ENCODE measurements at places on chromosomes 1 and 21.

GRCh38 chr1:67846538-67846937, 13.3 kb upstream of the GNG12 start:
- DNase-seq, result no peak

GRCh38 chr1:23613191-23614031, 54.1 kb upstream of the ID3 start:
- DNase-seq, result no peak

GRCh38 chr1:173295995-173296394, 88.9 kb upstream of the TNFSF4 start:
- DNase-seq, result peak; percentile 10

DNA sequence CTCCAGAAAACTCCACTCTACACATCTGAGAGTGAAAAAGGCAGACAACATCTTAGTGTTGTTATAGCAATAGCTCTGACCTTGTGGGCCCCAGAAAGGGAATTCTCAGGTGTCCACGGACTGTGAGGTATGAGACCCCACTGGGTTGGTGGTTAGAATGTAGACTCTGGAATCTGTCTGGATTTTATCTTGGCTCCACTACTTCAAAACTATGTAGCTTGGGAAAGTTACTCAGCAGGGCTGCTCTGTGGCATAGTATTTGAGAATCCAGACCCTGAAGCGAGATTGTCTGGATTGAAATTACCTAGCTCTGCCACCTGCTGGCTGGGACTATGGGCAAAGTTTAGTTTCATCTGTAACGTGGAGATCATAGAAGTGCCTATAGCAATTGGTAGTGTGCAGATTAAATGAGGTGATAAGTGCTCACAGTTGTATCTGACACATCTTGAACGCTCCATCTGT, 25.8 kb downstream of the PRDM2 start:
- DNase-seq, result peak; percentile 54

DNA sequence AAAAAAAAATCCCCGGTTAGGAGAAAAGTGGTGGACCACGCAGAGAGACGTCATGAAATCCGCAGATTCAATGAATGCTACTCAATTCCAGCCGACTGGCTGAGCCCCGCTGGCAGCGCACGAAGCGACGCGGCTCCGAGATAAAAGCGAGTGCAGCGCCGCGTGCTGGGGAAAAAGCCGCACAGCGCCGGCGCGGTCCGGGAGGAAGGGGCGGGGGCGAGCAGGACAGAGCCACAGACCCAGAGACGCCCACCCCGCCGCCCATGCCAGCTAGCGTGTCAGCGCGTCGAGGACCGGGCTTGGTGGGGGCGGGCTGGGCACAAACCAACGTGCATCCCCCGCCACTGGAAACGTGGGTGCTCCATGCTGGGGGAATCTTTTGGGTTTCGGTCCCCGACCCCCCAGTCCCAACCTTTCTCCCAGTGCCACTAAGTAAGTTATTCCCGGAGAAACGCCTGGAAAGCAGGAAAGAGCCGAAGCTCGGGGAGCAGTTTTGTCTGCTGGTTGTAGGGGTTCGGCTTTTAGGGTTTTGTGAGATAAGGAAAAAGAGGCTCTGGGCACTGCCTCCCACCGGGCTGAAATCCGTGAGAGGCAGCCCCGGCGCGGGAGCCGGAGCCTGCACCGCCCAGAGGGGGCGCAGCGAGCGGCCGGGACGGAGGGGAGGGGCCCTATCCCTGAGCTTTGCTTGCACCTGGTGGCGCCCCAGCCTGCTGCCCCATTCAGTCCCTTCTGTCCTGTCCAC, at the start of gene KCNJ6:
KCNJ6 (minus strand) TSS at position 148 of the 742 bp plus-strand sequence. CDS start 75,775 bp downstream, outside the sequence.
- peak; percentile 53 for DNase-seq

GRCh38 chr1:232271991-232272589, 357.8 kb downstream of the SIPA1L2 start:
- DNase-seq, result no peak

- no peak for DNase-seq
These were observed 36.5 kb downstream of the RIPK4 start for GRCh38 chr21:41730367-41730765.

DNA sequence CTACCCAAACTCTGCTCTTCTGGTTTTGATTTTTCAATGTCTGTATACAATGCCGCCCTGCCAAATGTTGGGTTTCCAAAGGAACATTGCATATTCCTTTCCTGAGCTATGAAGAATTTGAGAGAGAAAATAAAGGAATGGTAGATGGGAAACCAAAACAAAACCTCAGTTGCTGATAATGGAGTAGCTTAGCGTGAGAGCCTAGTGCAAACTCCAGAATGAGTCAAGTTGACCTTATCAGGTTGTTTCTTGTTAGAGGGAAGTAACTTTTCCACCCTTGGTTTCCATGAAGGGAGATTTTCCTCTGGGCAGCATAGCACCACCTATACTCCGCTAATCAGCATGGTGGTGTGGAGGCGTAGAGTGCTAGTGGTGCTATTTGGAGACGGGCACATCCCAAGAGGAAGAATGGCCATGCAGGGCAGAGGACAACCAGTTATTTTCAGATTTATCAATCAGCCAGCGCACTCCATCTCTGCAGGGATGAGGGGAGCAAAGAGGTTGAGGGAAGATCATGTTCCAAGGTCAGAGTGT, 51.6 kb downstream of the BACH1 start:
- DNase-seq, result no peak

DNA sequence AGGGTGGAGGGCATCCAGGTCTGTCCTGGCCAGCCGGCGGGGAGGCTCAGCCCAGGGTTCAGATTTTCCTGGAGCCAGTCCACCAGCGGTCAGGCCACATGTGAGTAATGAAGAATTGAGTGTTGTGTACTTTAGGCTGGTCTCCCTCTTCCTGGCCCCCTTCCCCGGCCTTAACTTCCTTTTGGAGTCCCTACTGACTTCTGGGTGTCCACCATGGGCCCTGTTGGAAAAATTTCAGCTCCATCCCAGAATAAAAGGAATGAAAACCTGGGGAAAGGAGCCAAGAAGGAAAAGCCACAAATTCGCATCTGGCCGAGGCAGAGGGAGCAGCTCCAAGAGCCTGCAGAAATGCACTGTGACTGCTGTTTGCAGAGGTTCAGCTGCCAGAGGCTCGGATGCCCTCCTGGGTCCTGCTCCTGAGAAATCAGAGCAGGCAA, 35.5 kb upstream of the HHAT start:
- peak; percentile 18 for DNase-seq

- DNase-seq, result peak; percentile 54
These were observed 44.3 kb upstream of the GTF2B start for GRCh38 chr1:88935522-88936222.

GRCh38 chr1:100921110-100921706, 25.3 kb downstream of the SLC30A7 start:
- DNase-seq, result peak; percentile 56

DNA sequence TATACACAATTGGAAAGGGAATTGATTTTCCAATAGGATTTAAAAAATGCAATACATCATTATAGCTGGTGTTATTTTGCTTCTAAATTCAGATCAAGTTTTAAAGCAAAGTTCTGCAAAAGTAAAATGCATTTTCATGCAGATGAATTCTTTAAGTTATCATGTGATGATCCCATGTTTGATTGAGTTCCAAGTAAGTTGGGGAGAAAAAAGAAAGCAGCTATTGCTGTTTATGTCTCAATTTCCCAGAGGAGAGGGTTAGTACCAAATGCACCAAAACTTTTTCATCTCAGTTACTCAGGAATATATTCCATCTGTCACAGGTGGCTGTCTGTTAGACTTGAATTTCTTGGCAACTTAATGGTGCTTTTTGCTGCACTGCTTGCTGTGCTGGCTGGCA, 29.7 kb downstream of the HSPA13 start:
- no peak for DNase-seq

- no peak for DNase-seq
These were observed 31.3 kb downstream of the KIRREL1 start for GRCh38 chr1:158024737-158025136.

DNA sequence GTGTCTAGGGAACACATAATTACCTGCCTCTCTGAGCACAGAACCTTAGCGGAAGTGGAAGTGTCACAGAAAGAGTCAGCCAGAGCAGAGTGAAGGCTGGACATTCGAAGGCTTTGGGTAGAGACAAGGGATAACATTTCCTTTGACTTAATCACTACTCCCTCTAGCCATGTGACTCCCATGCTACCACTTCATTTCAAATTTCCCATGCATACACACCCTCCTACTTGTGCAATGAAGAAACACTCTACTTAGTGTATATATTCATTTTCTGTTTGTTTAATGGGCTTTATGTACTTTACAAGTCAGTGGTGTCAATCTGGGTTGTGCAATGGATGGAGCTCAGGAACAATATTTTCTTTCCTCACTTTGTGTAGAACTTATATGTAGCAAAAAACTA, 6.9 kb downstream of the ANKRD35 start:
- peak; percentile 13 for DNase-seq

Data from kidney tubule cell (primary cell).